ENCODE measurements at places on chromosomes 3 and 15.

DNA sequence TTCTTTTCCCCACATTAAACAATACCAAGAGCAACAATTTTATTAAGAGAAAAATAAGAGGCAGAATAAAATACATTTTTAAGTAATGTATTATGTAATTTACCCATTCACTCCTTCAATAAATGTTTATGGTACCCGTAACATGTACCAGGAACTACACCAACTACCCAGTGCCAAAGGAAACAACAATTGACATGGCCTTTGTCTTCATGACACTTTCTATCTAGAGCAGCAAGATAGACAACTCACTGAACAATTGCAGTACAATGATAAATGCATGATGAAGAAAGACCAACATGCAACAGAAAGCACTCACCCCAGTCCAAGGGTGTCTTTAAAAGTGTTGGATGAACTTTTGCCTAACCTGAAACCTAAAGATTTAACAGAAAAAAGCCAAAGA, 493.8 kb downstream of the IGSF11 start:
- no peak for DNase-seq

GRCh38 chr3:161575901-161576300, 79.3 kb downstream of the OTOL1 start:
- DNase-seq = no peak

DNA sequence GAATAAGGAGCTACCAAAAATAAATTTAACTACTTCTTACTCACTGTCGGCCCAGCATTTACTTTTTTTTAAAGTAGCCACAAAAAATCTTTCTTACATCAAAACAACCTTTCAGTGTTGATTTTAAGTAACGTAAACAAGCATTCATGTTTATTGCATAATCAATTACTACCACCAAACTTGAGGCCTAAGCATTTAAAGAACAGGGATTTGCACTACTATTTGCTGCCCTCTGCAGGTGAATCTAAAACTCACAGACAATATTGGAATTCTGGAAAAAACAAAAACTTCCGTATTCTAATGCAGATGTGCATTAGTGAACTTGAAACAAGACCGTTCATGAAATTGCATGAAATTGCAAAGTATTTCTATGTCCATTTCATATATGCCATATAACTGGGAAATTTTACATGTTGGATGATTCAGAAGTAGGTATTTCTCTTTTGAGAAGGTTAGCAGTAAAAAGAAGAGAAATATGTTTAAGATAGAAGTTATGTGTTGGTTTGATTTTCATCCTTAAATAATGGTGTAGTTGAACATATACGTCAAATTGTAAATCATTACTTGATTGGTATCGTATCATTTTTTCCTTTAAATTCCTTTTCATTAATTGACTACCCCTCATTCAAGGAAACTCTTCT, 55.6 kb downstream of the CGGBP1 start:
- DNase-seq = no peak

DNA sequence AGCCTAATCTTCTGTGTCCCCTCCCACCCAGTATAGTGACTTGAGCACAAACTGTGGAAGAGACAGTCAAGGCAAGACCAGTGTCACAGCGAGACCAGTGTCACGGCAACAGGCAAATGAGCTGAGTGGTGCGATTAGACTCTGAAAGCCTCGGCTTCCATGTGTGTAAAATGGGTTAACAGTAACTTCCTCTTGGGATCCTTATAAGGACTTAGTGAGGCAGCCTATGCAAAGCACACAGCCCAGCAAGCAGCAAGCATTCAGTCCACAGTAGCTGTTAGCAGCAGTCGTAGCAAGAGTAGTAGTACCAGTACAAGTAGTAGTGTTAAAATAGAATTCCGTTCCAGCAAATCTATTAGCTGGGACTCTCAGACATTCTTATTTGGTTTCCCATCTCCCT, 334.1 kb downstream of the GABRB3 start:
- DNase-seq = no peak

DNA sequence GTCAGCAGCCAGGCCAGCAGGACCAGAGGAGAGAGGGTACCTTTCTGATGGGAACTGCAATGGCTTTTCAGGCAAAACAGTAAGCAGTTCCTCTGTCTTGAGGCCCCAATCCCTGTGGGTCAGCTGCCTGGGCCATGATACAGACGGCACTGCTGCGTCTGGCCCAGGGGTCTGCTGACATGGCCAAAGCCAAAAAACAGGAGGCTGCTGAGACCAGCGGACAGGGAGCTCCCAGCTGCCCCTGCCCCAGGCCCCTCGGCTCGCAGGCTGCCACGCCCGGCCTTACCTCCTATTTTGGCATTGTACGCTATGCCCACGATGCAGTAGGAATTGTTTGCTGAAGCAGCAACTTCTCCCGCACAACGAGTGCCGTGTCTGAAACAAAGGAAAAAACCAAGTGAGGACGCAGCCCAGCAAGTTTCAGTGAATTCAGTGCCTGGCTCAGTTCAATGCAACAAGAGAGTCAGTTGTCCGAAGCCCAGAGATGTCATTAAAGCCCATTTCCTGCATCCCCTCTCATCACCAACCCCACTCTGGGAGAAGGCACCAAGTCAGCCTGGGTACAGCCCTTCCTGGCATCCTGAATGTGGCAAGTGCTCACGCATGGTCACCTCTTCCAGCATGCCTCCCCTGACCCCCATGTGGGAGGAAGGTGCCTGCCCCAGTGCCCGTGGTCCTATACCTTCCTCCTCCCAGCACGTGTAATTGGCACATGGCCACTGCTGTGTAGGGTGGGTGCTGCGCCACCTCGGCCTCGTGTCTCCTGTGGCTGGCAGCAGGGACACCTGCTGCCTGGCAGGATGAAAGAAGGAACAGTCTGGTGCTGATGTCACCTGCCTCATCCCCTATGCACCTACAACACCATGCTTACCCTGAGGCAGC, 61.7 kb downstream of the PCSK6 start:
- DNase-seq = no peak
